ENCODE measurements at places on chromosomes 16 and 17.

DNA sequence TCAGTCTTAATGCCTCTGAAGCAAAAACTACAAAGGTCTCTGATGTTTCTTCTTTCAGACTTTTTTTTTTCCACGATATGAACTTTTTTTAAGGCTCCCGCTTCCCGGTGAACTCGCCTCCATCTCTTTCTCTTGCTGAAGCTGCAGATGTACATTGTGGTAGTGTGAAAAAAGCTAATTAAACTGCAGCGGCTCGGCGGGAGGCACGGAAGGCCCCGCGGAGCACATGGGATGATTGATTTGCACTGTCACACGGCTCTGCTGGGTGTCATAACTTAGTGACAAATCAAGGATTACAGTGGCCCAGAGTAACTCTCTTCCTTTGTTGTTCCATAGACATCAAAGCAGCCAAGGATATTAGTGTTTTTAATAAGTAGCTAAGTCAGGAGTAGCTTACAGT lies 196.3 kb downstream of the AXIN2 start:
- no peaks in the 10 kb centered on the region for H3K36me3 ChIP-seq
- no peak for DNase-seq
- no peaks in the 10 kb centered on the region for H3K4me1 ChIP-seq
- H3K27ac ChIP-seq: no peak overlapping the region
- no peaks in the 10 kb centered on the region for H3K27me3 ChIP-seq
- no peak overlapping the region for H3K4me3 ChIP-seq

DNA sequence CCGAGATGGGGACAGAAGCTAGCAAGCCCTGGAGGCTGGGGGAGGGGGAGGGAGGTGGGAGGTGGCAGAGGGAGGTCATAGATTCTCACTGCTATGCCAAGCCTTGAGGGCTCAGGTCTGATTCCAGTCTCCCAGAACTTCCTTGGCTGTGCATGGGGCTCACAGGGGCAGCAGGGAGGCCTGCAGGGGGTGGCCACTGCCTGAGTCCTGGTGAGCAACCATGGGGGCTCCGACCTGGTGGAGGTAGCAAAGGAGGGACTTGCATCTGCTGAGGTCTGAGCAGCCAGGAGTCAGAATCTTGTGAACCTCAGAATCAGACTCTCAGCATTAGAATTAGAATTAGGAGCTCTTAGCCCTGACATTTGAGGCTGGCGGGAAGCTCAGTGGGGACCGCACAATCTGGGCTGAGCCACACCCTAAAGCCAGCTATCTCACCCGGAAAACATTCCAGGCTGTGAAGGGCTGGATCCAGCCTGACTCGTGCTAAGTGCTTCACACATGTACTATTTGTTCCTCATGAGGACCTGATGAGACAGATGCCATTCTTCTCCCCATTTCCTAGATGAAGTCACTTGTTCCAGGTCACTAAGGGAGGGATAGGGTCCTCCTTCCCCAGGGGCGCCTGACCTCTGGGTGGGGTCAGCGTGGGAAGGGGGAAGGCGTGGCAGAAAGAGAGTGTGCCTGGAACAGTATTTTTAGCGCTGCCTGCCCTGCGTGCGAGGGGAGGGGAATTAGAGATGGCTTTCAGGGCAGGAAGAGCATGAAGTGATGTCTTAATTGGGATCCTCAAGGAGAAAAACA lies 17.3 kb upstream of the KCNJ12 start:
- DNase-seq: no peak
- H3K27me3 ChIP-seq: no peaks in the 10 kb centered on the region
- no peaks in the 10 kb centered on the region for H3K36me3 ChIP-seq
- no peaks in the 10 kb centered on the region for H3K4me1 ChIP-seq
- H3K27ac ChIP-seq: no peak overlapping the region
- no peak overlapping the region for H3K4me3 ChIP-seq

DNA sequence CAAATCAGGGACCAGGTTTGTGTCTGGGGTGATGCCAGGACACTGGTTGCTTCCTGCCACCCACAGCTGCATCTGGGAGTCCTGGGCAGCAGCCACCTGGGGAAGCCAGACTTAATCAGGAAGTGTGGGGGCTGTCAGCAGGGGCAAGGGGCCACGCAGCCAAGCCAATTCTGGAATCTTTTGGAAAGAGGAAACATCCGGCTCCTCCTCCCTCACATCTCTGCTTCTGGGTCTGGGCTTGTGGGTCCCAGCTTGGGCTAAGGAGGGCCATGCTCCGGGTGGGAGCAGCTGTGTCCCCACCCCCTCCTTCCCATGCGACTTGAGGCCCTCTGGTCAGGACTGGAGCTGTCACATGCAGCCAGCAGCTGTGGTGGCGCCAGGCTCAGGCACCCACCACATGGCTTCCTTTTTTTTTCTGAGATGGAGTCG lies 37.0 kb upstream of the CCDC182 start:
- H3K4me1 ChIP-seq: no peaks in the 10 kb centered on the region
- H3K36me3 ChIP-seq: no peaks in the 10 kb centered on the region
- DNase-seq: no peak
- H3K27me3 ChIP-seq: no peaks in the 10 kb centered on the region
- no peak overlapping the region for H3K4me3 ChIP-seq

GRCh38 chr16:17921357-17921978 lies 415.1 kb downstream of the NPIPA8 start:
- no peaks in the 10 kb centered on the region for H3K27me3 ChIP-seq
- no peak overlapping the region for H3K27ac ChIP-seq
- no peak overlapping the region for H3K4me3 ChIP-seq
- DNase-seq: no peak

DNA sequence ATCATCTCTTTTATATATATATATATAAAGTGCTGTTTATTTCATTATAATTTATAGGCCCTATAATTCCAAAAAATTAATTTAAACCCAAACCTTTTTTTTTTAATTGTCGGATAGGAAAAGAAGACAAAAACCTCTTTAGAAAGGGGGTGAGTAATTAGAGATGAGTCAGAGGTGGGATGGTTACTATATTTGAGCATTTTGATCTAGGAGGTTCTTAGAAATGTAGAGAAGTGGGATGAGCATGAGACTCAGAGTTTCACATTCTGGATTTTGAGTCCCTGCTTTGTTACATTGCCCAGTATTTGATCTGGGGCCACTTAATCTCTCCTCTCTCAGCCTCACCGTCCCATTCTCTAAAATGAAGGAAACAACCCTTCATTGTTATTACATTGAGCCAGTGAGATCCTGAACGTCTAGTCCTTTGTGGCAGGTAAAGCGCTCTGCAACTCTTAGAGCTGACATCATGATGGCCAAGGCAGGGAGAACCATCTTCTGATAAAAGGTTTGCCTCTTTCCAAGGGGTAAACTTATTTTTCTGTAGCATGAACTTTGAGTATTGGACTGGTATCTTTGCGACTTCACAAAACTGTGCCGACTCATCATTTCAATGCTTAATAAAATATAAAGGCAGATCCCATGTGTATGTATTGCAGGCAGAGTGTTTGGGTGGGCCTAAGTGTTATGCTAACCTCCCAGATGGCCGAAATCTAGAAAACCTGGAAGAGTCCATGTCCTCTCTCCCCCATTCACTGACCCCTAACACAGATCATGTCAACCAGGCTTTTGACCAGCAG lies 21.3 kb downstream of the HS3ST3B1 start:
- no peaks in the 10 kb centered on the region for H3K27me3 ChIP-seq
- no peak overlapping the region for H3K4me3 ChIP-seq
- no peak overlapping the region for H3K27ac ChIP-seq
- H3K36me3 ChIP-seq: no peaks in the 10 kb centered on the region
- DNase-seq: no peak

DNA sequence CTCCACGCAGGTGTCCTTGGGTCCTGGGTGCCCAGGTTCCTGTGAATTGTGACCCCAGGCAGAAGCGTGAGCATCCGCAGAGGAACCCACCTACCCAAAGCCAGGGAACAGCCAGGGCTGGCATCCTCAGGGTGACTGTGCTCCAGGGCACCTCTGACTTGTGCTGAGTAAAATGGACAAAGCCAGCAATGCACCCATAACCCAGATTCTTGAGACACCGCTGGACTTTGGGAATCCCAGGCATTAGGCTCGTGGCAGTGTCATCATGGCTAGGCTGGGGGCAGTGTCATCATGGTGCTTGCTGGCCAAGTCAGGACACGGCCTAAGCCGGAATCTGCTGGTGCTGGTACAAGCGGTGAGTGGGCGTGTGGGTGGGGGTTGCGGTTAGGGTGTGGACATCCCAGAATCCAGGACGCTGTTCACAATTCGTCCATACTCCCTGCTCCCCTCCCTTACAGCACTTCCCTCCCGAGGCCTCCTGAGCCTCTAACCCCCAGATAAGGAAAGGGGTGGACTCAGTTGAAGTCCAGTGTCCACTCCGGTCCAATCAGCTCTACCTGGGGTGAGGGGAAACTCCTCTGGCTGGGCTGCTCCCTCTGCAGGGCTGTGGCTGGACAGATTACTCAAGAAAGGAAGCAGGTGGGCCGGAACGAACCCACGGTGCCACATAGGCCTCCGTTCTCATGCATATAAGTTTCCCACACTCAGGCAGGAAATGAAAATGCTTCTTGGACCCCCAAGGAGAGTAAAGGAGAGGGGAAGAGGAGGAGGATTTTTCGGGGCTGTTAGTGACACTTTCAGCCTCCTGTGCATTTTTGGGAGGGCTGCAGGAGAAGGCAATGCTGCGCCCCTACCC lies 138.9 kb downstream of the SEC14L1 start:
- no peaks in the 10 kb centered on the region for H3K36me3 ChIP-seq
- peak; percentile 67 for DNase-seq
- no peaks in the 10 kb centered on the region for H3K27me3 ChIP-seq
- H3K27ac ChIP-seq: no peak overlapping the region
- H3K4me1 ChIP-seq: peaks cover under 1% of the 10 kb centered on the region

DNA sequence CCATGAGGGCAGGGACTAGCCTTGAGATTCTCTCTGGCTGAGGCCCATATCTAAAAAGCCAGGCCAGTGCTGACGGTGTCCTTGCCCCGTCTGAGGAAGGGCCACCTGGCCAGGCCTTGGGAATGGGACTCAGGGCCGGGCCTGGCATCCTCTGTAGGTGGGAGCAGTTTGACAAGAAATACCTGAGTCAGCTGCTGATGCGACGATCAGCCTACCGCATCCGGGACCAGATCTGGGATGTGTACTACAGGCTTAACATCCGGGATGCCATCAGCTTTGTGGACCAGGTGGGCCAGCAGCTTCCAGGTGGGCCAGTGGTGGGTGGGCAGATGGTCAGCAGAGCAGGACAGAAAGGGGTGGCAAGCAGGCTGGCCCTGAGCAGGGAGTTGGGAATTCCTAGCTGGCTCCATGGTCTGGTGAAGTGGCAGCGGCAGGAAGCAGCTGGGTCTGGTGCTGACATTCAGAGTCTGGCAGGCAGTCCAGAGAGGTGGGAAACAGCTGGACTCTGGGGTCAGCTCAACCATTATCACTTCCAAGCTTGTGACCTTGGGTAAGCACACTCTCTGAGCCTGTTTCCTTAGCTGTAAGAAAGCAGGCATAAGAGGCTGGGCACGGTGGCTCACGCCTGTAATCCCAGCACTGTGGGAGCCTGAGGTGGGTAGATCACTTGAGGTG lies 9.5 kb downstream of the SLC9A5 start:
- H3K4me3 ChIP-seq: no peak overlapping the region
- DNase-seq: no peak
- no peaks in the 10 kb centered on the region for H3K4me1 ChIP-seq
- no peaks in the 10 kb centered on the region for H3K27me3 ChIP-seq
- no peaks in the 10 kb centered on the region for H3K36me3 ChIP-seq

DNA sequence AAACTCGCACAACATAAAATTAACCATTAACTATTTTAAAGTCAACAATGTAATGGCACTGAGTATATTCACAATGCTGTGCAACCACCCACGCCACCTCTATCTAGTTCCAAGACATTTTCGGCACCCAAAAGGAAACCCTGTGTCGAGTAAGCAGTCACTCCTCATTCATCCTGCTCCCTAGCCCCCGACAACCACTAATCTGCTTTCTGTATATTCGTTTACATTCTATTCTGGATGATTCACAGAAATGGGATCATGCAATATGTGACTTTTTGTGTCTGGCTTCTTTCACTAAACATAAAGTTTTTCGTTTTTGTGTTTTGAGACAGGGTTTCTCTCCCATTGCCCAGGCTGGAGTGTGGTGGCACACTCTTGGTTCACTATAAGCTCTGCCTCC lies 42.2 kb upstream of the HAPSTR1 start:
- no peaks in the 10 kb centered on the region for H3K4me1 ChIP-seq
- H3K27ac ChIP-seq: no peak overlapping the region
- no peaks in the 10 kb centered on the region for H3K27me3 ChIP-seq
- H3K36me3 ChIP-seq: no peaks in the 10 kb centered on the region

DNA sequence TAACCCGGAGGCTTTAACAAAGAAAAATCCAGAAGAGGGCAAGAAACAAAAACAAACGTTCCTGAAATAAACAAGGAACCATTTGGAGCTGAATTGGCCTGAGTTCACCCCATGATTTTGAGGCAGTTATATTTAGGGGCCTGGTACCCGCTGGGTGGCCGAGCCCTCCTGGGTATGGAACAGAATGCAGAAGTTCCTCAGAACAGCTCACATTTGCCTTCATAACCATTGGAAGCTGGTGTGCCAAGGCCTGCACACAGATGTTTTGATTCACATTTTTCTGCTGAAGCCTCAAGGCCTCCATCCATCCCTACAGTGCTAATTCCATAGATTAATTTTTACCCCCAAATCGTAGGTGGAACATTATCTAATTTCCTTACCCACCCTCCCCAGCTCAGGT lies 3.3 kb upstream of the ZFHX3 start:
- H3K4me3 ChIP-seq: no peak overlapping the region
- H3K27ac ChIP-seq: no peak overlapping the region
- no peaks in the 10 kb centered on the region for H3K36me3 ChIP-seq

DNA sequence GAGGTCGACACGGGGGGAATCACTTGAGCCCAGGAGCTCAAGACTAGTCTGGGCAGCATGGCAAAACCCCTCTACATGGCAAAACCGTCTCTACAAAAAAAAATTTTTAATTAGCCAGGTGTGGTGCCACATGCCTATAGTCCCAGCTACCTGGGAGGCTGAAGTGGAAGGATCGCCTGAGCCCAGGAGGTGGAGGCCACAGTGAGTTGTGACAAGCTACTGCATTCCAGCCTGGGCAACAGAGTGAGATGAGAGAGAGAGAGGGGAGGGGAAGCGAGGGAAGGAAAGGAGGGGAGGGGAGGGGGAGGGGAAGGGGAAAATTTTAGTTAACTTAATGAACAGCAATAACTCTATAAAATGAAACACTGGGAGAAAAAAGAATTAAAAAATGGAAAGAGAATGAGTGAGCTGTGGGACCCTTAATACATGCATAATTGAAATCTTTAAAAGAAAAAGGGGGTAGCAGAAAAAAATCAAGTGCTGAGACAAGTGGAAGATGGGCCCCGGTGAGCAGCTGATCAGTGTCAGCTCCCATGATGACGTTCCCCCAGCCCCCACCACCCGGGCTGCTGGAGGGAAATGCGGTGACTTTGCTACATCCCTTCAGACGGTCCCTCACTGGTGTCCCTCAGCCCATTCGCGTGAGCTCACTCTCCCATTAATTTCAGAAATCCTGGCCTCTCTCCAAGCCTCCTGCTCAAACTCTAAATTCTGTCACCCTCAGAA lies 2.7 kb downstream of the ASGR2 start:
- no peak for DNase-seq
- no peaks in the 10 kb centered on the region for H3K36me3 ChIP-seq
- H3K27ac ChIP-seq: no peak overlapping the region
- no peak overlapping the region for H3K4me3 ChIP-seq
- H3K4me1 ChIP-seq: no peaks in the 10 kb centered on the region
- H3K27me3 ChIP-seq: no peaks in the 10 kb centered on the region

- H3K4me3 ChIP-seq: no peak overlapping the region
- DNase-seq: no peak
- H3K27me3 ChIP-seq: no peaks in the 10 kb centered on the region
- no peaks in the 10 kb centered on the region for H3K36me3 ChIP-seq
Measured at GRCh38 chr17:5816491-5817070, 232.3 kb upstream of the NLRP1 start.
